ENCODE measurements at places on chromosomes 1 and 21. TPM values are rescaled to one million over a fixed set of nuclear protein-coding genes. Genes with fewer than 3 reads are reported as not detected.

BNIPL gene
- total RNA-seq, result 0.88 TPM

TMPRSS2 gene
- total RNA-seq, result not detected

H6PD gene
- total RNA-seq, result 20.3 TPM

HTR6 gene
- not detected for total RNA-seq

TAF1A gene
- 8.0 TPM for total RNA-seq

MTX1 gene
- total RNA-seq, result 60.2 TPM

B4GALT2 gene
- 103 TPM for total RNA-seq

RGS18 gene
- not detected for total RNA-seq

FDPS gene
- 795 TPM for total RNA-seq

PPM1J gene
- 10.7 TPM for total RNA-seq

ARMH1 gene
- 1.1 TPM for total RNA-seq

HPDL gene
- total RNA-seq, result 0.66 TPM

PLA2G4A gene
- total RNA-seq, result 8.4 TPM

DNM3 gene
- total RNA-seq, result 6.4 TPM

SNRNP40 gene
- total RNA-seq, result 69.8 TPM

CIART gene
- 13.2 TPM for total RNA-seq

PLA2G2D gene
- total RNA-seq, result not detected

TESK2 gene
- 4.5 TPM for total RNA-seq

LEFTY1 gene
- not detected for total RNA-seq

PER3 gene
- total RNA-seq, result 6.4 TPM

C1orf210 gene
- 7.0 TPM for total RNA-seq

GPR161 gene
- total RNA-seq, result 15.0 TPM

S100A2 gene
- total RNA-seq, result 2,255 TPM

RUSC1 gene
- 33.8 TPM for total RNA-seq

FAM3B gene
- total RNA-seq, result 0.17 TPM

DCST2 gene
- total RNA-seq, result 0.33 TPM

DUSP10 gene
- total RNA-seq, result 118 TPM

Measured in mammary epithelial cell (primary cell).